ENCODE measurements at places on chromosomes 13 and 19.

- DNase-seq = peak; percentile 30
Measured at GRCh38 chr13:40352802-40353562, 313.5 kb downstream of the FOXO1 start.

DNA sequence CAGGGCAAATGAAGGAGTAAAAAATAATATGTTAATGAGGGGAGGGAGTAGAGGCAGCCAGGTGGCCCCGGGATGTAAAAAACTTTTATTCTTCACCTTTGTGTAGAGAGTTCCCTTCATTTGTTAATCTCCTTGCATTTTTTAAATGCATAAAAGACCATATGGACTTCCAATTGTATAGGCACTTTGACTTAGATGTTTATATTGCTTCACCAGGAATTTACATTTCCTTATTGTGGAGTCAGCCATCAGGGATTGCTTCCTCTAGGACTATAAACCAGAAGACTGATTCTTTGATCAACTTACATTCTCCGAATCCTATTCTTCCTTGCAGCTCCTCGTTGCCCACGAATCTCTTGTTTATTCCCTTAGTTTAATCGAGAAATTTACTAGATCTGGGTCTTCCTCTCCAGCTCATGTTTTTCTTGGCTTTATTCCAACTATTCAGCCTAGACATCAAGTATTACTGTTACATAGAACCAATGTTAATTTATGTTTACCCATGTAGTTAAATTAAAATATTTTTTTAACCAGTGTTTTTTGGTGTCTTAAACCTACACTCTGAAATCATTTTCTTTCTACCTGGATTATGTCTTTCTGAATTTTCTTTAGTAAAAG, 1187.0 kb upstream of the SLC10A2 start:
- DNase-seq = peak; percentile 2

DNA sequence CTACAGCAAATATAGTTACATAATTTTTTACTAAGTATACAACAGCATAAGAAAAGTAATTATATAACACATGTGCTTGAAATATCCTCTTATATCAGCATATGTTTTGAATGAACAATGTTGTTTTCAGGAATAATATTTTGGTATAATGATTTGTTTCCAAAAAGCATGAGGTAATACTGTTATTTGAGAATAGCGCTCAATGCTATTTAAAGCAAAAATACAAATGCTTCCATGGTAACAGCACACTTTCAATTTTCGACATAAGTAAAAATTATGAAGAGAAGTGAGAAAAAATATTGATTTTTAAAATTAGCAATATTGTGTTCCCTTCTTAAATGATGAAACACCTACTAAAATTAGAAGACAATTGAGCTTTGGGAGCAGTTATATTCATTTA, 715.9 kb upstream of the ATXN8OS start:
- no peak for DNase-seq

DNA sequence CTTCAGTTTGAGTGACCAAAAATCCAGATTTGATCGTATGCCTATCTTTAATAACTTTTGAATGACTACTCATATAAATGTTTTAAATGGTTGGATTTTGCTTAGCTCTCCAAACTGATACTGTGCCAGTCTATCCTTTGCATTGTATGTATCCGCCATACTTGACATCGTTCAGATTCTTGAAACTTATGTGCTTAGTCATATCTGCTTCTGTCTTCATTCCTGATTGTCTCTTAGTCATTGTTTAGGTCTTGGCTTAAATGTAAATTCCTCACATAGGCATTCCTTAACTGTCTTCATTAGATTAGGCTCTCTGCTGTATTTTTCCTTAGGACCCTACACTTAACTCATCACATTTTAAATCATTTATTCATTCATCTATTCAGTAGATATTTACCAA, 126.0 kb downstream of the PCCA start:
- peak; percentile 50 for DNase-seq

DNA sequence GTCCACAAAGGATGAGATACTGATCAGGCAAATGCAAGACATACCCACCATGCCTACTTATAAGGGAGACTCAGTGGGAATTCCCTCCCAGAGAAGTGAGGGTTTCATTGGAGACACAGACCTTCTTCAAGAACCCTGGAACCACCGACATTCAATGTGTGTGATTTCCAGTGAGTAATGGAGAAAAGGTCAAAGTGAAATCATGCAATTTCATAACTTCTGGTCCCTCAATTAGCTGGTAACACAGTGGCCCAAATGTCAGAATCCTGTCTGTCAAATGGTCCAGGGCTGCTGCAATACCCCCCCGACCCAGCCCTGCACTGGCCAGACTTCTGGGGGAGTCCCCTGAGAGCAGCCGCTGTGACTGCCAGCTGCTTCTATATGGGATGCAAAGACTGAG, 4.7 kb upstream of the METTL21C start:
- no peak for DNase-seq

DNA sequence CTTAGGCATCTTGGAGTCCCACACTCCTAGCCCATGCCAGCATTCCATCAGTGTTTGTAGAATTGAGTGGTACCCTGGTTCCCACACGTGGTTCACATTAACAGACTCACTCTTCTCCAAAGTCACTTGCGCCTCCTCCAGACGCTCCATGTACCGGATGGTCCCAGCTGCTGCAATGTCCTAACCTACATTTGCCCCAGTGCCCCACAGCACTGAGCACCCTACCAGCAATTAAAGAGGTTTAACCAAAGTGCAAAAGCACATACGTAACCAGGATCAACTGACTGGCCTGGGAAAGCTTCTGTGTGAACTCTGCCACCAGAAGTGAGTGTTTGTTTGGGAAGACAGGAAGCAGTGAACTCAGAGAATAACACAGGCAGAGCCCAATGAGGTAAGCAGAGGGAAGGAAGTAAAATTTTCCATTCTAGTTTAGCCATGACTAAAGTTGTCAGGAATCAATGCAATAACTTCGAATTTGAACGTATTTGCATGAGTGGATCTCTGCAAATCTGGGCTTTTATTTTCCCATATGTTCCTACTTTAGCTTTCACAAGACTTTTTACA, 7.3 kb upstream of the MEDAG start:
- peak; percentile 82 for DNase-seq

All from astrocyte of the hippocampus (primary cell).